T-helper 17 cell (primary cell): ENCODE measurements at places on chromosomes 1 and 21.

- DNase-seq, result no peak
Measured at GRCh38 chr1:29282924-29283803, 46.8 kb downstream of the PTPRU start.

DNA sequence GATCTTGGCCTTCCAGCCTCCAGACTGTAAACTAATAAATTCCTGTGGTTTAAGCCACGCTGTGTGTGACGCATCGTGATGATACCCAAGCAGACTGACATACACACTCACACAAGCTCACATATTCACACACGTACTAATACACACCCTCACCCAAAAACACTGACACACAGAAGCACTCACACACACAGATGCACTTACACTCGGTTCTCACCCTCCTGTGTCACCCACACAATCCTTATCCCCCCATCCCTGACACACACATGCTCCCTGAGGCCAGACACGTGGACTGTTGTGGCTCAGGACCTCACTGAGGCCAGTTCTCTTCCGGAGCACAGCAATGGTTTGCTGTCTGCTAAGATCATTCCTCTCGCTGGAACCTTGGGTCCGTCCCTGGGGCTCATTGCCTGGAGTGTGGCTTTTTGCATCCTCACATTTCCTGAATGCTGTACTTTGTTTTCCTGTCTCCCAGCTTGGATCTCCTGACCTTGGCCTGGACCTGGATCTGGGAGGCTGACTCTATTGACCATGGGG is 76.9 kb upstream of the LYST start:
- DNase-seq, result no peak

DNA sequence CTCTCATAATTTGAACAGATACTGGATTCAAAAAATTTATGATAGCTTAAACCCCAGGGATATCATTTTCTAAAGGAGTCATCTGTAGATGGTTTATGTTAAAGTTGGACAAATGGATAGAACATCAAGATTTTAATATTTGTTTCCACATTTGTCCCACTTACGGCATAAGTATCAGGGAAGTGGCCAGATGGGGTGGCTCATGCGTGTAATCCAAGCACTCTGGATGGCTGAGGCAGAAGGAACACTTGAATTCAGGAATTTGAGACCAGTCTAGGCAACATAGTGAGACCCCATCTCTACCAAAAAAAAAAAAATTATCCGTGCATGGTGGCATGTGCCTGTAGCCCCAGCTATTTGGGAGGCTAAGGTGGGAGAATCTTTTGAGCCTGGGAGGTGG is 229.1 kb downstream of the GPR52 start:
- no peak for DNase-seq

GRCh38 chr1:24300971-24301784 is 18.0 kb upstream of the GRHL3 start:
- DNase-seq, result no peak

DNA sequence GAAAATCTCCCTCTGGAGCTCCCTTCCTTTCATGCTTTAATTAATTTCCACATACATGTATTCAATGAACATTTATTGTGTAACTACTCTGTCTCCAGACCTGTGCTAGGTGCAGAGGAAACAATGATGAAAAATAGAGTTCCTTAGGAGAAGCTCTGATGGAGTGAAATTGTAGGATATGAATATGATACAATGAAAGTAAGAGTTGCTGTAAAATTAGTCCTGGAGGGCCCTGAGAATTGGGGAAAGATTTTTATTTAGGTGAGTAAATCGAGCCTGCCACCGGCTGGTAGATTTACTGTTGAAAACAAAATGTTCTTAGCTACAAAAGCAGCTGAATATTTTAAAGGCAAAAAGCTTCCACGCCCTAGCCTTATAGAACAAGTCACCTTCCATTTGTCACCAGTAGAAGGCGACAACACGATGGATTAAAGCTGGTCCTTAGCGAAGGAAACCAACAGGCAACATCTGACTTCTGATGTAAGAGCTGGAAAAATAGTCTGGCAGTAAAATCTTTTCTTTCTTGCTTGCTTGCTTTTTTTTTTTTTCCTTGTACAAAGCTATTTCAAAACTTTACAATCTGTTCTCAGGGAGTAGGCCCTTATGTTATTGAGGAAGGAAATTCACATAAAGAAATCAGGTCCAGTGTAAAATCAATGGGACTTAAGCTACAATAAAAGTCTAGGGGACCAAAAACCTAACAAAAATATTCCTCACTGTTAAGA is 82.0 kb upstream of the ROR1 start:
- no peak for DNase-seq

GRCh38 chr1:179924268-179924667 is 30.3 kb upstream of the CEP350 start:
- no peak for DNase-seq

DNA sequence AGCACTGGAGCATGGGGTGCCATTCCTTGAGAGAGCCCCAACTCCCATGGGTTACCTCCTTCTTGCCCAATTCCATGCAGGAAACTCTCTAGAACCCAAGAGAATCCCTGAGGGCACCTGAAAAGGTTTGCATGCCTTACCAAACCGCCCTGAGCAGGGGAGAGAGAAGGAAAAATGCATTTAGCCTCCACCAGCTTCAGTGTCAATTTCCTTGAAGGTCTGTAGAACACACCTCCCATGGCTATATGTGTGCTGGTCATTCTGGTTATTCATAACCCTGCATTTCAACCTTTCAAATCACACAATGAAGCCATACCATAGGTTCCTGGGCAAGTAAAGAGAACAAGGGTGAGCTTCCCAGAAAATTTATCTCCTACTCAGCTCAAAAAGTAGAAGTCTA is 39.6 kb downstream of the HSD3B1 start:
- DNase-seq, result no peak

DNA sequence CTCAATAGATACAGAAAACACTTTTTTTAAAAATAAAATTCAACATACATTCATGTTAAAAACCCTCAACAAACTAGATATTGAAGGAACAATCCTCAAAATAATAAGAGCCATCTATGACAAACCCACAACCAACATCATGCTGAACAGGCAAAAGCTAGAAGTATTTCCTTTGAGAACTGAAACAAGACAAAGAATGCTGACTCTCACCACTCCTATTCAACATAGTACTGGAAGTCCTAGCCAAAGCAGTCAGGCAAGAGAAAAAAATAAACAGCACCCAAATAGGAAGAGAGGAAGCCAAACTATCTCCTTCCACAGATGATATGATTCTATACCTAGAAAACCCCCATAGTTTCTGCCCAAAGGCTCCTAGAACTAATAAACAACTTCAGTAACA is 46.2 kb upstream of the IVNS1ABP start:
- no peak for DNase-seq

GRCh38 chr1:78254517-78254916 is 208.8 kb downstream of the GIPC2 start:
- DNase-seq, result no peak

- no peak for DNase-seq
Measured at GRCh38 chr1:112998592-112999235, 42.7 kb upstream of the SLC16A1 start.

DNA sequence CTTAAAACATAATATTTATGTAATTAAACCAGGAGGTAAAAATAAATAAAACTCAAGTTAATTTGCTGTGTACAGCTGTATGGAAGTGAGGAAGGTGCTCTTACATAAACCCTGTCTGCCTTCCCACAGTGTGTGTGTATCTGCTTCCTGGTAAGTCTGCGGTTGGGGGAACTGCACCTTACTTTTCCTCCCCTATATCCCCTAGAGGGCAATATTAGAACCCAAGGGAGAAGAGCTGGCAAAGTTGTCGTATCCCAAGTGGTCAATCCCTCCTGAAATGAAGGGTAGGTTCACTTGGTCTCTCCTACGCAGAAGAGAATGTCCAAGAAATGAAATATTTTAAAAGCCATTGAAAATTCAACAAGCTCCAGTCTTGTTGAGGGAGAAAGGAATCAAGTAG is 17.8 kb upstream of the JAK1 start:
- no peak for DNase-seq

DNA sequence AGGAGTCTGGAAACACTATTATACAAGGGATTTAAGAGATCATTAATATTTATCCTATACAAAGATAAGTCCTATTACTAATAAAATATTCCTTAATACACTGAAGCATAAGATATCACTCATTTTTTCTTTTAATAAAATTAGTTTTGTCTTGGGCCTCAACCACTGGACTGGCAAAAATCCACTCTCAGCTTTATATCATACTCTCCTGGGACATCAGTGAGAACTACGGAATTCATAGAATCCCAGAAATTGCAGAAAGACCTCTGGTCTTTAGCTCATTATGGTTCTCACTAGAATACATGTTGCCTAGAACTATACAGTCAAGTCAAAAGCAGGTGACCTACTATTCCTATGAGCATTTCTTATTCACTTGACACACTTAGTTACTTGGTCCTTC is 285.0 kb downstream of the LRRC40 start:
- DNase-seq, result no peak

GRCh38 chr1:234645474-234645953 is 35.5 kb upstream of the IRF2BP2 start:
- DNase-seq, result no peak

- DNase-seq, result no peak
Measured at GRCh38 chr1:211985556-211986264, 49.6 kb downstream of the INTS7 start.

GRCh38 chr1:206679738-206680211 is 4.9 kb upstream of the MAPKAPK2 start:
- DNase-seq, result no peak

DNA sequence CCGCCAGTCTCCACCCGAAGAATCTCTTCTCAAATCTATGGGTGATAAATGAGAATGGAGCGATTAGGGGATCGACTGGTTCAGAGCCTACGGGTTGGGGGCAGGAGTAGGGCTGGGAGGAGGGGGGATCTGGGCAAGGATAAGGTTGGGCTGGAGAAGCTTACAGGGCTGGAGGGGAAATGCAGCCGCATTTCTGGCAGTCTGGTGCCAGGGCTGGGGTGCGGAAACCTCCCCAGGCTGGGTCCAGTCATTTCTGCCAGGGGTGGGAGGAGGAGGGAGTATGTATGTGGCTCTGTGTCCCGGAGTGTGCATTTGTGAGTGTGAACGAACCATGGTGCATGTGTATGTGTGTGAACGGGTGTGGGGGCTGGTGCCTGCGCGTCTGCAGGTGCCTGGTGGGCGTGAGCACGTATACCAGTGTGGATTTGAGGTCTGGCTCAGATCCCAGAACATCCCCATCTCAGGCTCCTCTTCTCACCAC is 10.2 kb downstream of the C1orf216 start:
- DNase-seq, result no peak

DNA sequence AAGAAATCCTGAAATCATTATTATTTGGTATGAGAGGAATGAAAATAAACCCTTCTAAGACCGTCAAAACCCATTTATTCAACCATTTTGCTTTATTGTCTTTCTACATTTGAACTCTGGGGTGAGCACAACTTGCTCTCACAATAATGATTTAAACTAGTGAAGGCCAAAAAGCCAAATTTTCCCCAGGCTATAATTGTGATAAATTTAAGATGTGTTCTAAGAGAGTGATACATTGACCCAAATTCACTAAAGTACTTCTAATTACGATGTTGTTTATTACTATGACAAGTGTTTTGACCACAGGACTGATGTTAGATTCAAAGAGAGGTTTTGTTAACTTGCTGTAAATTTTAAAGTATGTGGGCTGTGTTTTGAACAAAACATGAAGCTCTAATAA is 670.9 kb upstream of the NR5A2 start:
- no peak for DNase-seq

DNA sequence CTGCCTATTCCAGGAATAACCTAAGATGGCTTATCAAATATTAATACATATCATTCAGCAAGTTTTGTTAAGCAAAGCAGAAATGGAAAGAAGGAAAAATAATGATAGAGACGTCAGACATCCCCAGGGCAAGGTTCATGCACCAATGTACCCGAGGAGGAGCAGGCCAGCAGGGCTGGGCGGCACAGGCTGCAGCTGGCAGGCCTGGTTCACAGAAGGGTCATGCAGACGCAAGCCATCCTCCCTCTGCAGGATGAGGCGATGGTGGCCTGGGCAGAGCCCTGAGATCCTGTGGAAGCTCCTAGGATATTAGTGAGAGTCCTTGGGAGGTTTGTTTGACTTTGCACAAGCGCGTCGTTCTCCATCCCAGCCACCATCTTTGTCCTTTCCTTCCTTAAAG is 30.0 kb downstream of the BATF3 start:
- DNase-seq, result no peak

GRCh38 chr1:33173091-33173490 is 8.8 kb downstream of the TRIM62 start:
- no peak for DNase-seq

- DNase-seq, result no peak
Measured at GRCh38 chr1:7256526-7256925, 471.3 kb downstream of the CAMTA1 start.

GRCh38 chr1:16076865-16077238 is 3.4 kb upstream of the FAM131C start:
- DNase-seq, result no peak

GRCh38 chr1:184014271-184014670 is 23.3 kb downstream of the COLGALT2 start:
- no peak for DNase-seq

- no peak for DNase-seq
Measured at GRCh38 chr1:41526956-41527561, 42.6 kb upstream of the EDN2 start.

GRCh38 chr1:38088366-38088765 is 41.8 kb upstream of the POU3F1 start:
- no peak for DNase-seq

DNA sequence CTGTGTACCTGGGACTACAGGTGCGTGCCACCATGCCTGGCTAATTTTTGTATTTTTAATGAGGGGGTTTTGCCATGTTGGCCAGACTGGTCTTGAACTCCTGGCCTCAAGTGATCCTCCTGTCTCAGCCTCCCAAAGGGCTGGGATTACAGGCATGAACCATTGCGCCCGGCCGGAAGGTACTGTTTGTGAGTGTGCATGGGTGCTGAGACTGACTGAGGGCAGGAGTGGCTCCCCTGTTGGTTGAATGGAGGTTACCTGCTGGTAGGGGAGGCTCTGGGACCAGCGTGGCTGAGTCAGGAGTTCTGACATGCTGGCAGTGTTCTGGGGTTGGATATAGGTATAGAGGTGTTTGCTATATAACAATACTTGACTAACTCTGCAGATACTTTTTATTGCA is 10.4 kb downstream of the PRMT2 start:
- DNase-seq, result no peak

- no peak for DNase-seq
Measured at GRCh38 chr1:218468711-218469110, 123.6 kb downstream of the TGFB2 start.

DNA sequence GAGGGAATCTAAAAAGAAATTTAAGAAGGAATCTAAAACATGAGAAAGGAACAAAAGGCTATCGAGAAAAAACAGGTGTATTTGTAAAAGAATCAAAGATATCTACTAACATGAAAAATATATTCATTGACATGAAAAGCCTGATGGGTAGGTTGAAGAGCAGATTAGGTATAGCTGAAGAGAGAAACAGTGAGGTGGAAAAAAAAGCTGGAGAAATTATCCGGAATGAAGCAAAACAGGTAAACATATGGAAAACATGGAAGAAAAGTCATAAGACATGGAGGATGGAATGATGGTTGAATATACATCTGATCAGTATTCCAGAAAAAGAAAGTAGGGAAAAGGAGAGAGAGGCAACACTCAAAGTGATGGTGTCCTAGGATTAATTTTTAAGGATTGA is 9.6 kb downstream of the EVA1C start:
- DNase-seq, result no peak

- no peak for DNase-seq
Measured at GRCh38 chr21:15414057-15414456, 315.7 kb upstream of the USP25 start.

- no peak for DNase-seq
Measured at GRCh38 chr1:59078070-59078800, 218.7 kb upstream of the FGGY start.

- no peak for DNase-seq
Measured at GRCh38 chr1:110727246-110727645, 52.5 kb upstream of the KCNA3 start.
